Fibroblast of the aortic adventitia (primary cell): ENCODE measurements at places on chromosomes 3 and 15. TPM values are rescaled to one million over a fixed set of nuclear protein-coding genes. Genes with fewer than 3 reads are reported as not detected.

Gene ATP10A
- total RNA-seq, result 4.4 and 5.8 TPM in 2 replicates

Gene STARD9
- 5.2 and 8.0 TPM in 2 replicates for total RNA-seq

Gene IQCF5
- not detected in 2 replicates for total RNA-seq

Gene FBLN2
- total RNA-seq, result 452 and 600 TPM in 2 replicates

Gene DAZL
- not detected in 2 replicates for total RNA-seq

Gene CYFIP1
- 87.2 and 95.8 TPM in 2 replicates for total RNA-seq

Gene MRPL3
- 164 and 376 TPM in 2 replicates for total RNA-seq
